ENCODE measurements at places on chromosomes 11 and 22.

GRCh38 chr11:84899740-84900139 is 727.4 kb downstream of the DLG2 start:
- no peak for DNase-seq

- no peak for DNase-seq
These were observed 59.3 kb downstream of the CELSR1 start for GRCh38 chr22:46478083-46478551.

- no peak for DNase-seq
These were observed 63.2 kb upstream of the VPREB1 start for GRCh38 chr22:22181341-22181850.

GRCh38 chr22:36790648-36791047 is 14.7 kb upstream of the IFT27 start:
- no peak for DNase-seq

- DNase-seq, result no peak
These were observed 300.9 kb downstream of the TENM4 start for GRCh38 chr11:79139900-79140299.

- DNase-seq, result no peak
These were observed 50.2 kb downstream of the MYH9 start for GRCh38 chr22:36337365-36338130.

DNA sequence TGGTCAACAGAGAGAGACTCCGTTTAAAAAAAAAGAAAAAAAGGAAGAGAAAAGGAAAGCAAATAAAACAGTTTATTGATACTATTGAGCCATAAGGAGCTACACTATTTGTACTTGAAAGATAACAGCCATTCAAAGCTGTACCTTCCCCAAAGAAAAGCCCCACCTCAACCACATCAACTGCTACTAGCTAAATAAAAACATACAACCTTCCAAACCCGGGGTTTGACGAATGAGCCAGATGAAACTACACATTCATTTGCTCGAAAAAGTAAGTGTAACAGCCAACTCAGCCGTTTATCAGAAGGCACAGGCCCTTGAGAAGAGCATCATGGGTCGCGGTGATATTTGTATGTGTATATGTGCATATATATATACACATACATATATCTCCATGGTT is 78.4 kb downstream of the SIK3 start:
- DNase-seq, result no peak

DNA sequence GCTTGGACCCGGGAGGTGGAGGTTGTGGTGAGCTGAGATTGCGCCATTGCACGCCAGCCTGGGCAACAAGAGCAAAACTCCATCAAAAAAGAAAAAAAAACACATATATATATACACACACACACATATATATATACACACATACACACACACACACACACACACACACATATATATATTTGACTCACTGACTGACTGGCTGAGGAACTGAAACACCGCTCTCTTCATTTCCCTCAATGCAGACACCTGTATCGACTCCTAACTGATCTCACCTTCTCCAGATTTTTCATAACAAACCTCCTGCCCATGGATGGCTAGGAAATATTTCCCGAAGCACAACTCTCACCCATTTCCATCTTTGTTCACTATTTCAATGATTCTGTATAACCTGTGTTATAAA is 140.7 kb upstream of the ANO3 start:
- no peak for DNase-seq

DNA sequence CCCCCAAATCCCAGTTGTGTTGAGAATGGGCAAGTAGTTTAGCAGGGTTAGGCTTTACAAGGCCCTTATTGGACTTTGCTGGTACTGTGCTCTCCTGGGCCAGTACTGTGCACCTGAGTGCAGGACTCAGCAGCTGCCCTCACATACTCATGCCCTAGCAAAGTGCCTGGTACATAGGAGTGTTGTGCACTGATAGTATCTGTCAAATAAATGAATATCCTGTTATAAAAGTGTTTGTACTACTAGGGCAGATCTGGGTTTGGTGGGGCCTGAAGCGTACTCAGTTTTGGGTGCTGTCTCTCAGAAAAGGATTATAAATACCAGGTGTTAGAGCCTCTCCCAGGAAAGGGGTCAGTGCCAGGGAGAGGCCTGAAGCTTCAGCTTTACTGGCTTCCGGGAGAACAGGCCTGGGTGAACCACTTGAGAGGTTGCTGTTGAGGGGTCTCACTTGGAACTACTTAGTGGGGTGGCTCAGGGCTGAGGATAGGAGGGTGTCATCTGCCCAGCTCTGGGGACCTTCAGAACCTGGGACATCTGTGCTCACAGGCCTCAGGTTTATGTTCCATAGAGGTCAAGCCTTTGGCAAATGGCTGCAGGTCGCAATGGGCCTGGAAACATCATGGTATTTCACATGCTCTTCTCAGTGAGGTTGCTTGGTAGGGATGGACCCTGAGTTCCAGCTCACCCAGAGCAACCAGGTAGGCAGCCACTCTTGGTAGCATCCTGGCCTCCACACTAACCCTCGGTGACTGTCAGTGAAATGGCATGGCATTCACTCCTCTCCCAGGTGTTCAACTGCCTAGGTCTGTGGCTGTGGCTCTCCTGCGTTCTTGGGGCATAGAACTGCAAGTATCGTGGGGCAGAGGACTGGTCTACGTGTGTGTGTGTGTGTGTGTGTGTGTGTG is 106.1 kb downstream of the ZBTB16 start:
- DNase-seq, result no peak

DNA sequence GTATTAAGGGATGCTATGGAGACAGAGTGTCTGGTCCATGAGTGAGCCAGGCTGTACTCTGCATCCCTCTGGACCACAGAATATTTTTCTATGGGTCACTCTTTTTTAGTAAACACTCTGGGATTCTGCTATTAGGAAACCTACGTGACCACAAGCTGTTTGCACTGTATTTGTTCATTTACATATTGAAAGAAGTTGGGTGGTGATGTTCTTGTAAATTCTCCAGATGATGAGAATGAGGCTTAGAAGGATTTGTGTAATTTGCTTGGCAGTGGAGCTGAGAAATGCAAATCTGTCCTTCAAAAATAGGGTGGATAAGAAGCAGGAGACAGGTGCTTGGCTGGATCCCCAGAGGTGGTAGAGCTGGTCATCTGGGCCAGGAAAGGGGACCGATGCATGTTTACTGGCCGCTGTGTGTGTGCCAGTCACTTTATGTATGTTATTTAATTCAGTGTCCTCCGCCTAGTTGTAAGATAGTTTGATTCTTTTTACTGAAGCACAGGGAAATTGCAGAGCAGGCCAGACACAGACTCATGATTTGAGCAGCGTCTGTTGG is 63.7 kb upstream of the HEPHL1 start:
- DNase-seq, result no peak

DNA sequence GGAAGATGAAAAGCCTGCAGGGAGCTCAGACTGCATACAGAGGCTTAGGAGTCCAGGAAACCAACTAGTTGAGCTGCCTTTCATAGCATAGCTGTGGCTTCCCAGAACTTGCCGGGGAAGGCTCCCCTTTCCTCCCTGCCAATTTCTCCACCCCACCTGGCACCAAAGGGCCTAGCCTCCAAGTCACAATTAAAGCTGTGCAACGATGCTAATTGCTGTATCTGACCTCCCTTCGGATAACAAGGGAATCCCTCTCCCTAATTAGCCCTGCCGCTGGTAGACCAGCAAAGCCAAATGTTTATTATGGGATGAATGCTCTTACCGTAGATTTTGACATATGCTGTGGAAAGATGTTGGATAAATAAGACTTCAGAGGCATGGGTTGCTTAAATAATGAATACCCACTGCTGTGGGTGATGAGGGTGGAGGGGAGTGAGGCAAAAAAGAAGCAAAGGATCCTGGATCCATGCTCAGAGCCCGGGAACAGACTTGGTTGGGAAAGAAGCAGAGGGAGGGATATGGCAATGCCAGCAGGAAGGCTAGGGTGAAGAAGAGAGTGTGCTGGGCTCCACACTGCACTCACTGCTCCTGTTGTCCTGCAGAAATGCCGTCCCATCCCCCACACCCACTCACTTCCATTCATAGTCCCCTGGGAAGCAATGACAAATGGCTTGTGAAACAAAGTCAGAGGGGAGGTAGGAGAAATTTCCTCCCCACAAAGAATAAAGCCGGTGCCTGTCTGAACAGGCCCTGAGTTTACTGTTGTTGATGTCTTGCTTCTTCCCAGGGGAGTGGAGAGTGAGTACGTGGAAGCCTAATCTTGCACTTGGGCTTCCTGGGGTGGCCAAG is 608.1 kb upstream of the CADM1 start:
- no peak for DNase-seq
